Ascending aorta (tissue), 2 donors: ENCODE measurements at places on chromosomes 6 and 20.

DNA sequence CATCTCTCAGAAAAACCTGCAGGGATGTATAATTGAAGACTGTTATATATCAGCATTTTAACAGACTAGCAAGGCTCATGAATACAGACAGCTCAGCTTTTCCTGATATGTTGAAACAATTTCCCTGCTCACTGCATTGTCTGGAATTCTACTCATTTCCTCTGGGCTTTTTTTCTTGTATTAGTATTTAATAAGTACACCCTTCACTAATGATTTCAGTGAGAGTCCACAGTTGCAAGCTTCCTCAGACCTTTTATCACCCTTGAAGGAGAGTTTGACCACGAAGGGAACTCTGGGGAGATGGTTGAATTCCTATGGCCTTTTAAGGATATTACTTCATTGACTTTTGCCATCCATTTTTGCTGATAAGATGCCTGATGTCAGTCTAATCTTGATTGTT, 248.7 kb downstream of the ADGB start:
- DNase-seq = no peak

- no peak for DNase-seq
Observed at GRCh38 chr20:38985060-38985459, 22.9 kb downstream of the DHX35 start.

GRCh38 chr20:62012631-62013030, 53.0 kb downstream of the TAF4 start:
- no peak for DNase-seq

DNA sequence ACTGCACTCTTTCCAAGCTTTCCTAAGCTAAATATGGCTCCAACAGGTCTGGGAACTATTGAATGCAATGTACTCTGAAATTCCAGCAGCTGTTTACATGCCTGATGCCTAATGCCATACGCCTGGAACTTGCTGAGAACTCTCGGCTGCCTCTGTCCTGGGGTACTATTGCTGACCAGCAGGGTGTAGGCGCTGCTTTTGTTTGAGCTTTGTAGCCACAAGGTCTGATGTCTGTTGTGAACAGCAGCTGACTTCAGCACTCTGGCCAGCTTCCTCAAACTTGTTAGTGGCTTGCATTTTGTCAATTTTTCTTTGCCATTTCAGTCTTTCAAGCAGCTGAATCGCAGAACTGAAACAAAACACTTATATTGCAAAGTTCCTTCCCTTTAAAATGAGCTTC, 26.7 kb downstream of the SAYSD1 start:
- DNase-seq = no peak

GRCh38 chr6:44650947-44651346, 263.4 kb downstream of the CDC5L start:
- DNase-seq = no peak
